B cell (primary cell): ENCODE measurements at places on chromosomes 2 and 18.

- DNase-seq, result peak; percentile 22
These were observed 136.8 kb downstream of the TMEM163 start for GRCh38 chr2:134581877-134582546.

GRCh38 chr2:54635554-54636152, 87.8 kb upstream of the EML6 start:
- DNase-seq, result no peak

DNA sequence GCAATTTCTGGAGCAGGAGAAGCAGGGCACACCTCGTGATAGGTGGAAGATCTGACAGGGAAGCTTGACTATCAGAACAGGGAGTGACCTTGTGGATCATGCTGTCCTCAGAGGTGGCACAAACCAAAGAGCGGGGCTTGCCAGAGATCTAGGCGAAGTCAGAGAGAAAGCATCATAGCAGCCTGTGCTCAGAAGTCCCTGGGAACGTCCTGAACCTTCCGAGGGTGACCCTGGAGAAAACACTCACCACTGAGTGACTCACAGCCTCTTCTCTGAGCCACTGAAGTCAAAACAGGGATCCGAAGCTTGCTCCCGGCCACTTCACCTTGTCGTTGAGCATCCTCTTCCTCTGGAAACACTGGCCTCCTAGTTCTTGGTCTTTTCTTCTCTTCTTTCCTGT, 56.7 kb downstream of the IL1R2 start:
- no peak for DNase-seq

GRCh38 chr2:64514008-64514407, 10.1 kb upstream of the AFTPH start:
- DNase-seq, result no peak
